Lung (tissue), 17 donors: ENCODE measurements at places on chromosomes 16 and 17.

DNA sequence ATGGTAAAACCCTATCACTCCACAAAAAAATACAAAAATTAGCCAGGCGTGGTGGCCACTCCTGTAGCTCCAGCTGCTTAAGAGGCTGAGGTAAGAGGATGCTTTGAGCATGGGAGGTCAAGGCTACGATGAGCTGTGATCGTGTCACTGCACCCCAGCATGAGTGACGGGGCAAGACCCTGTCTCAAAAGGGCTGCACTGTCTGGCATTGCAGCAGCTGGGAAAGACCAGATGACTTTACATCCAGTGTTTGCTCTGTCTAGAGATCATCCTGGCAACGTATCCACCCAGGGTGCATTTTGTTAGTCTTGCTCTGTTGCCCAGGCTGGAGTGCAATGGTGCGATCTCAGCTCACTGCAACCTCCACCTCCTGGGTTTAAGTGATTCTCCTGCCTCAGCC lies 52.0 kb downstream of the MRM3 start:
- DNase-seq = no peak

DNA sequence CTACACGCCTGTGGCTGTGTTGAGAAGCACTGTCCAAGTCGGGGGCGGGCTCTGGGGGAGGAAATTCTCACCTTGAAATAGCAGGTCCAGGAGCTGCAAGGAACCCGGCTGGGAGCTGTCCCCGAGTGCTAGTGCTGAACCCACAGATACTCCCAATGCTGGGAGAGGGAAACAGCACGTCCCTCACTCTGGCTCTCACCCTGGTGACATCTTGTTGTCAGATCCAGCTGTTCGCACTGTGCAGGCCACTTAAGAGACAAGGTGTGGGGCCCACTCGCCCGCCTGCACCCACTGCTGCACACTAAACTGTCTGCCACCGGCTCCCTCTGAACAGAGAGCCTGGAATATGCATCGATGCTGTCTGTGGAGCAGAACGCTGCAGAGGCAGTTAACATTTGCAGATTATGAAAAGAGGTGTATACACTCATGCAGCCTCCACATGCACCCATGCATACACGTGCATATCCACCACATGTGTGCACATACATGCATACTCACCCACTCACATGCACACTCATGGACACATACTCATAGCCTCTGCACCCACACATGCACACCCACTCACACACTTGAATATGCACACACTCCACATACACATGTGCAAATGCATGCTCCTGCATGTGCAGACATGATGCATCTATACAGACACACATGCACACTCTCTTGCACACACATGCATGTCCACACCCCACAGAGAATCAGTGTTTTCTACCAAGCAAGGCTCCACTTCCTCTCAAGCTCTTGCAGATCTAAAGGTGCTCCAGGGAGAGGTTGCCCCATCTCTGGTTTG lies 42.0 kb downstream of the MGAT5B start:
- DNase-seq = peak; percentile 73

DNA sequence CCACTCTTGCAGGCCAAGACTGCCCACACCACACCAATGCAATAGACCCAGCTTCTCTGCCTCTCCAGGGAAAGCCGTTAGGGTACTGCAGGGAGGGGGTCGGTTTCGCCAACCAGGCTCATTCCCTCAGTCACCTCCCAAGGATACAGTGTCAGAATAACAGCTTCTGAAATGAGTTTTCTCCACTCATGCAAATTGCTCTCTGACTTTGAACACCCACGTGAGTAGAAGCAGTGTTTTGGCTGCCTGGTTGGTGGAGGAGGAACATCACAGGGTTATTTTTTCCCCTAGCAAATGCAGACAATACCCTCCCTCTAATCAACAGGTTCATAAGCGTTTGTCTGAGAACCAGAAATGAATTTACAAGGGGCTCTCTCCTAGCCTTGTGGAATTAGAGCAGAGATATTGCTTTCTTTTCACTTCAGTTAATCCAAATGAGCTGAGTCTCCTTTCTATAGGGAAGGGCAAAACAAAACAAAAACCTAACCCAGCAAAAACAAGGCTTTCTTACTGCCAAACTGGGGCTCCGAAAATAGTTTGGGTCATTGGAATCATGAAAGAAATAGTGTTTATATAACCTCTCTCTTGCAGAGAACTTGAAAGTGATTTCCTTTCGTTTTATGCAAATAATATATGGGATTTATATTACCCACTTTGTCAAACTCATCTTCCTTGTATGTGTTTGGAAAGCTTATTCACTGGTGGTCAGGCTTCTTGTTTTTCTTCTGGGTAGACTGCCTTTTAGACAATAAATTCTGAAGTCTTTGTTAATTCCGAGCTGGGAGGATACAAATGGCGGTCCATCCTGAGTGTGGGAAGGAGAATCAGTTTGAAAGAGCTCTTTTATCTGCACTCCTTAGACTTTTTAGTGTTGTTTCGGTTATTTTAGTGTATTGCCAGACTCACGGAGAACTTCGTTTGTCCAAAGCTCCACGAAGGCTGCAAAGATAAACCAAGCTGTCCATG lies 229.9 kb downstream of the MSI2 start:
- DNase-seq = peak; percentile 78

DNA sequence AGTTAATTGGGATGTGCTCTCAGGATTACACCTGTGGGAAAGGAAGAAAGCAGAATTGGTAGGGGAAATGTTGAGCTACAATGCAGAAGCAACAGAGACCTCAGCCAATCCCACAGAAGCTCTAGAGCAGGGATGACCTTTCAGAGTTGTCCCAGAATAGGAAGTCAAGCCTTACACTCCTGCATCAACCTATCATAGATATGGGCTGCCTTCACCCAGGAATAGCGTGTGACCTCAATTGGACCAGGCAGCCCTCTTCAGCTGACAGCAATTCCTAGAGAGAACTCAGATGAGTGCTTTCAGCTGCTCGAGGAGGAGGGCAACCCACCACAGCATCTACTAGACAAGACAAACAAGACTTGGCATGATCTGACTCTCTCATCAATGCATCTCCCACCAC lies 189.7 kb downstream of the TMEM132E start:
- no peak for DNase-seq

DNA sequence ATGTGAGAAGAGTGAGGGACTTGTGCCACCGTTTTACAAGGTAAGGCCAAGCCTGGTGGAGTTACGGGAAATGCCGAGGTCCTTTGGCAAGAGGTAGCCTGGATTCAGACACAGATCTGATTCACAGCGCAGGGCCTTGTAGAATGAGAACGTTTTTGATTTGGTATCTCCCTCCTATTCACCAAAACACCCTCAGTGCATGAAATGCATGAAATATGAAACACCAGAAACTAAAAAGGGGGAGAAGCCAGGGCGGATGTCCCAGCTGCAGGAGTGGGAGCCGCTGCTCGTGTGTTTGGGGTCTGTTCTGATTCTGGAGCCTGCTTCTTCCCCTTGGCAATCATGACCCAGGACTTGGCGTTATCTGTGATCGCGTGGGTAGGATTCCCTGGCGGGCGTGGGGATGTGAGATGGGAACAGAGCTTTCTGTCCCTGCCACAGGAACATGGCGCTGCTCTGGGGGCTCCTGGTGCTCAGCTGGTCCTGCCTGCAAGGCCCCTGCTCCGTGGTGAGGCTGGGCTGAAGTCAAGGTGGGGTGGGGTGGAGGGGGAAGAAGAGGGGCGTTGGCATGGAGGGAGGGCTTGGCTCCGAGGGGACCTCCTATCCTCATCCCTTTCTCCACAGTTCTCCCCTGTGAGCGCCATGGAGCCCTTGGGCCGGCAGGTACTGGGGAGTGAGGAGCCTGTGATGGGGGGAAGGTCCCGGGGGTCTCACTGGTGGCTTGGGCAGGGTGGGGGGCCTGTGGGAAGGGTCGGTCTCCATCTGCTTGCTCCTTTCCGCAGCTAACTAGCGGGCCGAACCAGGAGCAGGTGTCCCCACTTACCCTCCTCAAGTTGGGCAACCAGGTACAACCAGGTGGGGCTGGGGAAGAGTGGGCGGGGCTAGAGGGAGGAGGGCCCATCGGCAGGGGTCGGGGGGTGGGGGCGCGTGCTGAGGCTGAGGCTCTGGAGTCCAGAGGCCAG lies 2.2 kb downstream of the SERPINF2 start:
- DNase-seq = no peak

DNA sequence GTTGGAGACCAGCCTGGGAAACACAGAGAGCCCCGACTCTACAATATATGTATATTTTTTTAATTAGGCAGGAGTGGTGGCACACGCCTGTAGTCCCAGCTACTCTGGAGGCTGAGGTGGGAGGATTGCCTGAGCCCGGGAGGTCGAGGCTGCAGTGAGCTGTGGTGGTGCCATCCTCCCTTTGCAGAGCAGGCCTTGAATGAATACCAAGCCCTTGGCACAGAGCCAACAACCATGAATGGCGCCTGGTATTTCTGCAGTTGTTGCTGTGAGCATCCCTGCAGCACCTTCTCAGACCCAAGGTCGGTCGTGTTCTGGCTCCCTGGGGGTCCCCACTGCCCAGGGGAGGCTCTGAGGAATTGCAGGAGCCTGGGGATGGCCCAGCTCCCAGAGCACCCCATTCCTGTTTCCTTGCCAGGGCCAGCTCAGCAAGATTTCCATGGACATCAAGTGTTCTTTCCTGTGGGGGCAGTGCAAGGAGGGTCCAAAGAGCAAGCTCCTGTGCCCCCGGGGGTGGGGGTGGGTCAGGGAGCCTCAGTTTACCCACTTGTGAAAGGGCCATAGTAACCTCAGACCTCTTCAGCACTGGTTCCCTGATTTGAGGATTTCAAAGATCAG lies 25.6 kb upstream of the RMI2 start:
- no peak for DNase-seq

DNA sequence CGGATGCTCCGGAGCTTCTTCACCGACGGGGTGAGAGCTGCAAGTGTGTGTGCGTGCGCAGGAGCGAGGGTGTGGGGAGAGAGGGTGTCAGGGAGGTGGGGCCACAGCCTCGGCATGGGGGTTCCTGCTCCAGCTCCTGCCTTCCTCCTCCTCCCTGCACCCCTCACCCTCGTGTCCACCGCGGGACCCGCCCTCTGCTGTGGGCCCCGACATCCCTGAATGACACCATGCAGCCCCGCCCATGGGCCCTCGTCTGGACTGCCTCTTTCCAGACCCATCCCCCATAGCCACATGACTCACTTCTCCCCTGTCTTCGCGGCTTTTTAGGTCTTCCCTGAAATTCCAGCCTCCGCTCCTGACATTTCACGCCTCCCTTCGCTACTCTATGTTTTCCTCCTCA lies 41.6 kb downstream of the ARHGAP23 start:
- no peak for DNase-seq

DNA sequence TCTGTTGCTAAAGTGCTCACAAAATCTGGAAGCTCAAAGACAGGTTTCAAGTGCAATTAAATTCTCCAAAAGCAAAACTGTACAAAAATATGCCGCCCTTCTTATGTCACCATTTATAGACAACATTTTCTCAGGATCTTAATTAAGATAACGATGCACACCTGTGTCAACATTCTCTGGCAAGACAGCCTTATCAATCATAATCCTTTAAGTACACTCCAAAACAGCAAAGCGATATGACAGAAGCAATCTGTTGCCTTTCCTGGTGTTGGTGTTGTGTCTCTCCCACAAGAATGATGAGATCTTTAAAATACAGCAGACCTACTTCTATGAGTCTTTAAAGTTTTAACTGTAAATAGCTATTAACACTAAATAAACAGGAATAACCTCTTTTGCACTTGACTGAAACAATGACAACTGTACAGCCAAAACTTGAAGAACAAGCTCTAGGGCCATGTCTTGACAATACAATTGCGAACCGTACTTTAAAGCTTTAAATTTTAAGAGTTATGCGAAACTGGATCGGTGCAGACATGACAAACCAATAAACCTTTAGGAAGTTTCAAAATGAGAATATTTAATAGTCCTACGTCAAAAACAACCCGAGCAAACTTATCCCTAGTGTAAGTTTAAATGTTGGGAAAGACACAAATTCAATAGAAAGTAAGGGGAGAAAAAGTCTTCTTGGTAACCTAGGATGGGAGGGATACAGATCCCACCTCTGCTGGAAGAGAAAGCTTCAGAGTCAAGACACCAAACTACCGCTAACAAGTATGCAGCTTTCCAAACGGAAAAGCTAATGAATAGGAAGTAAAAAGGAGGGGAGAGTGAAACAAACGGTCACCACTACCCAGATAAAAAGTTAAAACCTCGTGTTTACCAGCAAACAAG lies 3.3 kb upstream of the IRX5 start:
- peak; percentile 46 for DNase-seq

GRCh38 chr17:37438141-37438540 lies 31.5 kb downstream of the TADA2A start:
- DNase-seq = no peak

DNA sequence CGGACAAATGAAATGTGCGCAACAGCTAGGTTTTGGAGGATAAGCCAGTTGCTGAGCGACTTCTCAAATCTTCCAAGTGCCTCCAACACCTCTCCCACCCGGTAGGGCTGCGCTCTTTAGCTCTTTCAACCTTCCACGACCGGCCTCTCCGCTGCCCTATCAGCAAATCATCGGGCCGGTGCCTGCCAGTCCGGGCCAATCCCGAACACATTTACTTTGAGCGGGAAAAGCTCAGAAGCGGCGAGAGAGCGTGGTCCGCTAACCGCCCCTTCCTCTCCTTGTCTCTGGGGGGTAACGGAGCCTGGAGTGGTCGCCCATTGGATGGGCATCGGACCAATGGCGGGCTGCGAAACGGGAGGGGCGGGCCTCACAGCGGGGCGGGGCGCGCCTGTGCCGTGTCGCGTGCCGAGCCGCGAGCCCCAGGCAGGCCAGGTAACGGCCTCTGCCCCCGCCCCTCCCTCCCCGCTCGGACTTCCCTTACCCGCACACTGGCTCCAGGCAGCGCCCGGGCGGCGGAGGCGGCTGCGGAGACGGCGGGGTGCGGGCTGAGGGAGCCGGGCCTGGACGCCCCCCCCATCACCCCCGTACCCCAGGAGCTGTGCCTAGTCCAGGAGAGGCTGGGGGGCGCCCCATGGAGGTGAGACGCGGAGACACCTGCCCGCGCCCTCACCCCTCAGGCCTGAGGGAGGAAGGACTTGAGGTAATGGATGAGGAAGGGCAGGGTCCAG lies at the start of gene MEIOC:
TSS of gene MEIOC (plus strand) at position 486 of the 728 bp plus-strand sequence. CDS start at position 632, 146 bp downstream.
- peak; percentile 39 for DNase-seq

GRCh38 chr17:10172778-10173177 lies 25.6 kb downstream of the GAS7 start:
- DNase-seq = no peak

DNA sequence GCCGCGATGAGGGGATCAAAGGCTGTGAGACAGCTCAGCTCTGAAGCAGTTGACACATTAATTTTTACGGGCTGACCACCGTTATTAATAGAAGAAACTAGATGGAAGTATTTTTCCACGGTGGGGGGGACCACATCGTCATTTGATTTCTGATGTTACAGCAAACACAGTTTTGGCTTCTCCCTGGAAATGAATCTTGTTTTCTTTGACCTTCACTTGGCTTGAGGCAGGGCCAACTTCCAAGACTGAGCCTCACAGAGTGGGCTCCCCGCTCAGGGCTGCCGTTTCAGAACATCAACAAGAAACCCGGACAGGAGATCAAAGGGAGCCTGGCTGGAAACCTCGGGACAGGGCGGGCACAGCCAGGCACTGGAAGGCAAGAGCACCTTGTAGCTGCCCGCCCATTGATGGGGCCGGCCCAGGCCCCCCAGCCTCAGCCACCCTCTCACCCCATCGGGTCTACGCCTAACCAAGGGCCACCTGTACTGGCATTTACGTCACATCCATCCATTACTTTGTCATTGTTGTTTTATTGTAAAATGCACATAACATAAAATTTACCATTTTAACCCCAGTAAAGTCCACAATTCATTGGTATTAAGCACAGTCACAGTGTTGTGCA lies 124.6 kb downstream of the C16orf95 start:
- DNase-seq = no peak
